ENCODE measurements at places on chromosomes 5 and 9.

DNA sequence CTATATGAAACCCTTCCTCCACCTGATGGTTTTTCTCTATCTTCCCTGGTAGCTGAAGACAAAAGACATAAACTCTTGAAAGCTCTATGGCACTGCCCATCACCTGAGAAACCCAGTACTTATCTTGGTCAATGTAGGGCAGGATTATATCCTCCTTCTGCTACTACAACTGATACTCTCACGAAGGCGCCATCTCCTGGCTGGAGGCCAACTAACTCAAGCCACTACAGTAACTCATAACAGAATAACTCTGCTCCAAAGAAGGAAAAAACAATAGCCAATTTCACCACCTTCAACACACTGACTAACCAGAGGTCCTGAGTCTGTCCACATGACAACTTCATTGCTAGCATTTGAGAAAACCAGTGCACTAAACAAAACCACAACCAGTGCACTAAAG lies 409.2 kb downstream of the CETN3 start:
- DNase-seq, result no peak

DNA sequence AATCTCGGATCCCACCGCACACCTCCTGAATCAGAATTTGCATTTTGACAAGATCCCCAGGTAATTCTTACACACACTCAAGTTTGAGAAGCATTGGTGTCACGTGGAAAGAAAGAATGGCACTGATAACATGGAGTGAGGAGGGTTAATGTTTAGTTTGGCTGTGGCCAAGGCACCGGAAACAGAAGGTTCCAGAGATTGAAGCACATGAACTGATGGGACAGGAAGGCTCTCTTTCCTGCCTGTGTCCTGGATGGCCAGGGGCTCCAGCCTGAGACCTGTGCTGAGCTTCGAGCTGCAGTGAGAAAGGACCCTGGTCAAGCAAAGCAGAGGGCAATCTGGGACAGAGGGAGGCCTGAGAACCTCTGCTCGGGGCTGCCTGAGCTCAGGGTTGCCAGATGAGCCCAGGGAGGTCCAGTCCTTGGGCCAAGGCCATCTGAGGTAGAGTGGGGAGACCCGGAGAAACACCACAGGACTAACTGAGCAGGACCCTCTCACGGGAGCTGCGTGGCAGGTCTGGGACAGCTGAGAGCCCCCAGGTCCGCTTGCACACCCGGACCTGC lies 27.3 kb downstream of the AFAP1L1 start:
- no peak for DNase-seq

DNA sequence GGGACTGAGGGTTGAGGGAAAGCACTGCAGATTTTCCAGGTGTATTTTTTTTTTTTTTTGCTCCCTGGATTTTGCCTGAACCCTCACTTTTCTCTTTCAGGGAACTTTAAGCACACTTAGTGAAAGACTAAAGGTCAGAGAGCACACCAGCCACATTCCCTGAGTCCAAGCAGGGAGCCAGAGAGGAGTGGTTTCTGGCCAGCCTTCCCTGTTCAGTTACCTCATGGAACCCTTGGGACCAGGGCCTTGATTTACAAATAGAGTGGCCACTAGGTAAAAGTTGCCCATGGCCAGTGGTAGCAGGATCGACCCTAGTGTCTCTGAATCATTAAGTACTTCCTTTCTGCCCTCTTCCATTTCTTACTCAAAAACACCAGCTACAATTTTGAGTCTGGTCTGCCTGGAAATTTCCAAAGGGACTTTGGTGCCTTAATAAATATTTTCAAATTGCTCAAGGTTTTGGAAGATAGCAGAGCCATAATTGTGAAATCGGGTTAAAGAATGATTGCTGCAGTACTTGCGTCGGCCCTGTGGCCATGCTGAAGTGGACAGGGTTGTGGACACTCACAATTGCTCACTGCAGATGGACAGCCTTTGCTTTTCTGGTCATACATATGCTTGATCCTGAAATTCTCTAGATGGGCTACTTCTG lies 14.5 kb downstream of the PALM2AKAP2 start:
- no peak for DNase-seq

DNA sequence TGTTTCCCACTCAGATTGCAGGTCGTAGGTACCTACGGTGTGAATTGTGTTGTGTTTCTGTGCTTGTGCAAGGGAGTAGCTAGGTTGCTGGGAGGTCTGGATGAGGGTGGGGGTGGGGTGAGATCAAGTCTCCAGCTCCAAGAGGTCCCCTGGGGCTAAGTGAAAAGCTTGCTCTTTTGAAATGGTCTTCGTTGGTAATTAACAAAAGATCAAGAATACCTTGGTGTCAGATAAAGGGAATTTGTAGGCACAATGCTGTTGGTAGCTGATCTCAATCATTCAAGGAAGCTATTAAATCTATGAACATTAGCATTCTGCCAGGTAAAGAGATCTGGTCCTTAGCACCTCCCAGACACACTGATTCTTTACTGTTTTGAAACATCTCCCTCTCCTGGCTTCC lies 928 bp upstream of the PCDHGC4 start:
- DNase-seq, result no peak

DNA sequence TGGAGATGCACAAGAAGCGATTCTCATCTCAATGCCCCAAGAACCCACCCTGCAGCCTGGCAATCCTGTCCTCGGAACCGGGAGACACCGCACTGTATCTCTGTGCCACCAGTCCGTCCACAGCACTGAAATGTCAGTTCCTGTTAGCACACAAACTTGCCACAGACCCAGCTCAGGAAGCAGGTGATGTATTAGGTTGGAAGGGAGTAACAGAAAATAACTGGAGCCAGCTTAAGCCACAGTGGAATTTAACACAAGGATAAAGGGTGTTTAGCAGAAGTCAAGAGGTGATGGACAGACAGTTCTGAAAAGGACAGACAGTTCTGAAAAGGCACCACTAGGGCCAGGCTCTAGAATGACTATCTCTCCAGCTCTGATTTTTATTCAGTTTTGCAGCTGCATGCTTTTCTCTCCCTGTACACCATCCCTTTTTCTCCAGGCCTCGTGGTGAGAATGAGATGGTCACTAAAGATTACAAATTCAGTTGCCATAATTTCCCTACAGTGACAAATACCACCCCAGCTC lies 114.4 kb downstream of the ANKRD18B start:
- no peak for DNase-seq

DNA sequence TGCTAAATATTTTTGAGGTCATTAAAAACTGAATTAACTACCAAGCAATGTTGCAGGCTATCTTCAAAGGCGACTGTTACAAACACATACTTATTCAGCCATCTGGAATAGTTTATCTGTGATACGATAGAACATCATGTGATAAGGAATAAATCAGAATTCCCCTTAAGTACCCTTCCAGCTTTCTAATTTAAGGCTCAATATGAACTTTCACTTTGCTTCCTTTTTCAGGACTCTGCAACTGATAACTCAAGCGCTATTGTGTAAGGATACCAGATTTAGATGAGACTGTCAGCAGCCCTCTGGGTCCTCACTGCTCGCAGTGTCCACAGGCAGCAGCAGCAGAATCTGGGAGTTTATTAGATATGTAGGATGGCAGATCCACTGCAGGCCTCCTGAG lies 416.3 kb downstream of the SPATA31D1 start:
- no peak for DNase-seq

DNA sequence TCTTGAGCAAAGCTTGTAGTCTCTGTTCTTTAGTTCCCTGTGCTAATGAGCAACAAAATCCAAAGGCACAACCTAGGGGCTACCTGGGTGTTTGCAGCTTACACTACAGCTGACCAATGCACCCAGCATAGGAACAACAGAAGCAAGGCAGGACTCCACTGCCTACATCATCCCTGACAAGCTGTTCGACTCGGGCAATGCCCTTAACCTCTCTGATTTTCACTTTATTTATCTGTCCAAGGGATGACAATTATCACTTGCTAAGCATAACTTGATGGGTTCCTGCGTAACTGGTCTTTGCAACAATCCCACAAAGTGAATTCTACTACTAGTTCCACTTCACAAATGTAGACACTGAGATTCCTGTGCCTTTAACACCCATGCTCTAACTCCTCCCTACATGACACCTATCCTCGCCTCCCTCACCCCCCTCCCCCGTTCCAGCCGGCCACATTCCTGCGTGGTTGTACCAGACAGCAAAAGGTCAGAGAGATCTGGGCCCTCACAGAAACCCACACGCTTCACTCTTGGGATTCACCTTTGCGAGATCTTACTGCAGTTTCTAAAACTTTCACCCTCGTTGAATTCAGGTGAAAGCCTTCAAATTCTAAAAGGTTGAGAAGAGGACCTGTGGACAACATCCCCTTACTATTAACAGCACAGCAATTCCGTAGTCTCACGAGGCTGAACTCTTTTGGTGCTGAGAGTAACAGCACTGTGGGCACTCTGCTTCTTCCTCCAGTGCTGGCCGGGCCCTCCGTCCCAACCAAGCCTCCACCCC lies 995 bp downstream of the IPPK start:
- no peak for DNase-seq

DNA sequence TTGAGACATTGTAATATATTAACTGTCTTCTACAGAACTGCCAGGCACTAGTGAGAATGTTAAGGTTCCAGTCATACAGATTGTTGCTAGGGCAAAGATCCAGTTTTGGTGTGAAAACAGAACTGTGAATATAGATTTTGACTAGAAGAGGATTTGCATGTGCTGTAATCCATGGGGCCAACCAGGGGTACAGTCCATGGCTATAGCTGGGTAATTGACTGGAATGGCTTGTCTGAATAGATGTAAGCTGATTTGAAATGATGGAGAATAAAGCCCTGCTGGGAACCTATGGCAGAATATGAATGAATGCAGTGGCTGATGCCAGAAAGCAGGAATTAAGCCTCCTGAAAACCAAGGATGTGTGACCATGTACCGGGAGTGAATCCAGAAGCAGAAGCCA lies 748.5 kb upstream of the CDH10 start:
- no peak for DNase-seq

DNA sequence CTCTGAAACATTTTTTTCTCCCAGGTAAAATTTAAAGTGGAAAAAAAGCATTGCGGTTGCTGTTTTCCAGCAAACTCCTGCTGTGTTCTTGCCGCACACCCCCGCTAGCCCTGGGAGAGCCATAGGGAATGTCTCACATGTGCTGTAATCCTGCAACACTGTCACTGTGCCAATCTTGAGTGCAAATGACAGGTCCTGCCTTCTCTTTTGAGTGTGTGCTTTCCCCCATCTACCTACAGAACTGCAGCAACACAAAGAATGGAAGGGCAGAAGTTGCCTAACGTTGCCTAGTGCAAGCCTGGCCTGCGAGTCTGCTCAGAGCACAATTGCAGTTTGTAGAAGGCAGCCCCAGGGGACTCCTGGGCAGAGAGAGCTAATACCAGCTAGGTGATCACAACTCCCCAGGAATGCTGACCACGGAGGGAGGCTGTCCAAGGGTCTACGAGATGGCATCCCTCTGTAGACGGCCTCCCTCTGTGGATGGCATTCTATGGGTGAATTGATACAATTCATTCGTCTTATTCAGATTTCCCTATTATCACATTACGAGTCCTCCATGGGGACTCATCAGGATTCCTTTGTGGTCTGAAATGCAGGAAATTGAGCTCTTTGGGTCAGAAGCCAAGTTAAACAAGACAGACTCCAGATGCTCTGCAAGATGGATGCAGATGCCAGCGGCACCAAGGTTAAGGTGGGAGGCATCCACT lies 172.6 kb upstream of the S1PR3 start:
- DNase-seq, result no peak

DNA sequence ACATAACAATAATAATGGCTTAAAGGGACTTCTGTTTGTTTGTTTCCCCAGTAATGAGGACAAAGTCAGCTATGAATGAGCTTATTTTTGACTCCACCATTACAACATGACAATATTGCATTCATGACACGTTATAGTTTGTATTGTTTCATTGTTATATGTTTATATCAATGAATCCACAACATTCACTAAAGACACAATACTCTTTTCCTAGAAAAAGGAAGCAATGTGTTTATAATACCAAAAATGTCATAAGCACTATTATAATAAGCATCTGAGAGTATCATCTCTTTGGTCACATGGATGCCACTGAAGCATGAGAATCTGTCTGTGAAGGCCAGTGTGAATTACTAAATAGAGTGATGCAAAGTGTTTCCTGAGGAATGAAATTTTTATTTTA lies 1026.9 kb upstream of the C9orf72 start:
- no peak for DNase-seq

DNA sequence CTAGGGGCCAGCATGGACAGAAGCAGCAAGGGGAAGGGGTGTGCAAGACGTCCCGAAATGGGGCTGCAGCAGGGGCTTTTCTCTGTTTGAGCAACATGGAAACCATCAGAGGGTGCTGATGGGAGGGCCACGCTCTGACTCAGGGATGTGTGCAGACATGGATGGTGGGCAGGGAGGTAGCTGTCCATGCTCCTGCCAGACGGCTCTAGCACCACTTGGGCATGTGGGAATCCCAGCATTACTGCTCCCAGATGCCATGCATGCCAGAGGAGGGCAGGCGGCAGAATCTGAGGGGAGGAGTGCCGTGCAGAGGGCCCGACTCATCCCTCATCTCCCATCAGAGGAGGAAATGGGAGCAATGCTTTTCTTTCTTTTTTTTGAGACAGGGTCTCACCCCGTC lies 45.6 kb upstream of the SLC25A51 start:
- no peak for DNase-seq
